M059J (cell line): ENCODE measurements at places on chromosomes 5 and 9.

- DNase-seq: peak; percentile 82
Observed at GRCh38 chr9:1009101-1009707, 32.7 kb downstream of the DMRT3 start.

DNA sequence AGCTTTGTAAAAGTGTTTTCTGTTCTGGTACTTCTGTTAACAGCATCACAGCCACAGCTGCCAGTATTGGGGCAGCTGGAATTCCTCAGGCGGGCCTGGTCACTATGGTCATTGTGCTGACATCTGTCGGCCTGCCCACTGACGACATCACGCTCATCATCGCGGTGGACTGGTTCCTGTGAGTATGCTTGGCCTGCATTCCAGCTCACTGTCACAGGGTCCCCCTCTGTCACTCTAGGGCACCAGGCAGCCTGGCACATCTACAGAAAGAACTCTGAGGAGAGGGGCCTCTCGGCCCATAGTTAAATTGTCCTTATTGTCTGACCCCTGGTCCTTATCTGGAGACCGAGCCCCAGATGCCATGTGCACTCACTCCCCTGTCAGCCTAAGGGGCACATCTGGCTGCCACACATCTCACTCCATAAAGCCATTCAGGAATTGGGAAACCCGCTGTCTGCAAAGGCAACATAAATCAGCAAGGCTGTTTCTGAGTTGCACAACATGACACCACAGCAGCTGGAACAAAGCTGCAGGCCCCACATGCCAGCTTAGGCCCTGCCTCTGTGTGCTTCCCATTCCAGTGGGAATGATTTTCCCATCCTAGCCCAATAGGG is 77.5 kb downstream of the SLC1A3 start:
- DNase-seq: no peak

- no peak for DNase-seq
Observed at GRCh38 chr5:33160871-33161270, 279.9 kb upstream of the TARS1 start.

- DNase-seq: no peak
Observed at GRCh38 chr9:133888809-133889491, 103.2 kb downstream of the VAV2 start.

- peak; percentile 37 for DNase-seq
Observed at GRCh38 chr5:137808503-137809135, 54.5 kb upstream of the HNRNPA0 start.

DNA sequence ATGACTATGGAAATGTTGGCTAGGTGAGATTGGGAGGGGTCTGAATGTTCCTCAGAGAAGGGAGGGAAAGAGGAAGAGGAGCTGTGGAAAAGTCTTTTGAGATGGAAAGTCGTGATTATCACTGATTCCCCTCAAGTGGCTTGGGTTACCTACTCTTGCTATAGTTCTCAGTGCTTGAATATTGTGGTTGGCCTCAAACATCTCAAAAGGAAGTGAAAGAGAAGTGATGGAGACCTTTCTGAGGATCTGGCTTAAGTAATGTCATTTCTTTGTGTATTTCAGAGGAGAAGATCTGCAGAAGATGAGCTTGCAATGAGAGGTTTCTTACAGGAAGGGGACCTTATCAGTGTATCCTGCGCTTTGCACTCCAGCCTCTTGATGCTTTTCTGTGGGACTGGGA is 5.5 kb downstream of the EXOSC2 start:
- DNase-seq: no peak

GRCh38 chr9:130523921-130524320 is 55.5 kb upstream of the FUBP3 start:
- DNase-seq: no peak

DNA sequence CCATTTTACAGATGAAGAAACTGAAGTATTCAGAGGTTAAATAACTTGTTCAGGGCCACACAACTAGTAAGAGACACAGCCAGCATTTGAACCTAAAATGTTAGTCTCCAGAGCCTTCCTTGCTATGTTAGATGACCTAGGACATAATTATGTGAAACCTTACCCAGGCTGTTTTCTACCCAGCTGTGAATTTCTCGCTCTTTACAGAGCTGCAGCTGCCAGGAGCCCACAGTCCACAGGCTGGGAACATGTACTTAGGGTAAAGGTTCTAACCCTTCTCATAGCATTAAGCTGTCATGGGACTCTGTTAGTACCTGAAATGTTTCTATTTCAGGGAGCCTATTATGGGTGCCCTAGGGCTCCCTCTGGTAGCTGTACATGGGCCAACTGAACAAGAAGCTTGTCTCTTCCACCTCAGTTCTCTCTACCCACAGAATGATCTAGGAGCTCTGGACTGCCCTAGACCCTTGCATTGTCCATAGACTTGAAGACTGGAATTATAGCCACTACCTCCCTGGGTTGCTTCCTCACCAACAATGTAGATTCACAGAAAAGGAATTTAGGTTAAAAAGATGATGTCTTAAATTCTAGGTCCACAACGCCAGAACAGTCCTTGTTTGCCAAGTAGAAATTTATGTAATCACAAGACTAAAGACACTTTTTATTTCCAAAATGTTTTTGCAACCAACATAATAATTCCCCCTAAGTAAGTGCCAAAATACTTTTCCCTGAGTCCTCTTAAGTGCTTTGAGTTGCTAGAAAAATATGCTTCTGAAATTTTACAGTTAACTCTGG is 262.9 kb downstream of the PIK3R1 start:
- DNase-seq: peak; percentile 30

DNA sequence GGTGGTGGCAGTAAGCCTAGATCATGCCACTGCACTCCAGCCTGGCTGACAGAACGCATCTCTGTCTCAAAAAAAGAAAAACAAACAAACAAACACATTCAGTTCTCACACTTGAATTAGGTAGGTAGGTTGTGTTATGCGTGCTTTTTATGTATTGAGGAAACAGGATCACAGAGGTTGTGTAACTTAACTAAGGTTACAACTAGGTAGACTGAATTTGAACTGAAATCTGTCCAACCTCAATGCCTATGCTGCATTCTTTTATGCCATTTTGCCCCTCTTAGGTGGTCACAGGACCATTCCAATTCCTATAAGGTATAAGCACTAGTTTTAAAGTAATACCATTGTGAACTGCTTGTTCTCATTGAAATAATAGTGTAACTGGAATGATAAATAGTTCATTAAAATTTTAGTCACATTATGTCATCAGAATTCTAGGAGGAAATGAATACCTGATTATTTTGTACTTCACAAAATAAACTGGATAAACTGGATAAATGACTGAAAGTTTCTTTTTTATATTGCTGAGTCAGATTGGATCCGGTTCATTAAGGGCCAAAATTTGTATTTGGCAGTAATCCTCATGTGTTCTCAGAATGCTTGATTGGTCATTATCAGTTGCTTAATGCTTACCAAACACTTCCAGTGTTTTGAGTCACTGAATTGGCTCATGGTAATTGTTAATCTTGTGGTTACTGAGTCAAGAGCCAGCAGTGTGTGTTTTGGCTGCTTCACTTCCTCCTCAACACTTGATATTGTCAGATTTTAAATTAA is 7.1 kb downstream of the UBAP1 start:
- peak; percentile 96 for DNase-seq

- DNase-seq: no peak
Observed at GRCh38 chr5:168215646-168216045, 75.8 kb upstream of the WWC1 start.

DNA sequence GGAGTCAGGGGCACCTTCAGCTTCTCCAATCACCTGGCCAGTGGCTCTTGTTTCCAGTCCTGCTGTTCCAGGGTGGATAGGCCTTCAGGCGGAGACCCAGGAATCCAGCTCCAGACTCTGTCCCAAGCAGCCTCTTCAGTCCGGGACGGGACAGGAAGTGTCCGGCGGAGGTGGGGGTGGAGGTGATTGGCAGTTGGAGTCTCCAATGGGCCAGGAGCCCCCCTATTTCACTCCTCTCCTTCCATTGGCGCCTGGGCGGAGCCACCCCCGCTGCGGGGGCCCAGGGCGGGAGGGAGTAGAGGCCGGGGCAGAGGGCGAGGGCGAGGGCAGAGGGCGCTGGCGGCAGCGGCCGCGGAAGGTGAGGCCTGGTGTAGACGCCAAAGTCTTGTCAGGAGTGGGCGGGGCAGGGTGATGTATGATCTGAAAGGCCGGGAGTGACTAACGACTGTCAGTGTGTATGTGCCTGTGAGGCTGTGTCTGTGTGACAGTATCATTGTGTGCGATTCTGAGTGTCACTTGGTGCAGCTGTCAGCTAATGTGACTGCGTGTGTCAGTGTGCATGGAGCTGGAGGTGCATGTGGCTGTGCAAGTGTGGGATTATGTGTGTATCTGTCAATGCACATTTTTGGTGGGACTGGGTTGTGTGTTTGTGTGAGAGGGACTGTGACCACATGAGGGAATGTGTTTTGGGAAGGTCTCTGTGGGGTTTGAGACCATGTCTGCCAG is at the start of gene IL11RA:
IL11RA (plus strand) TSS at position 310 of the 726 bp plus-strand sequence. CDS start 3,033 bp downstream, outside the sequence.
- DNase-seq: peak; percentile 92

- DNase-seq: no peak
Observed at GRCh38 chr9:32463500-32464293, 62.3 kb downstream of the RIGI start.

GRCh38 chr5:85375525-85375924 is 990.8 kb upstream of the EDIL3 start:
- DNase-seq: no peak

DNA sequence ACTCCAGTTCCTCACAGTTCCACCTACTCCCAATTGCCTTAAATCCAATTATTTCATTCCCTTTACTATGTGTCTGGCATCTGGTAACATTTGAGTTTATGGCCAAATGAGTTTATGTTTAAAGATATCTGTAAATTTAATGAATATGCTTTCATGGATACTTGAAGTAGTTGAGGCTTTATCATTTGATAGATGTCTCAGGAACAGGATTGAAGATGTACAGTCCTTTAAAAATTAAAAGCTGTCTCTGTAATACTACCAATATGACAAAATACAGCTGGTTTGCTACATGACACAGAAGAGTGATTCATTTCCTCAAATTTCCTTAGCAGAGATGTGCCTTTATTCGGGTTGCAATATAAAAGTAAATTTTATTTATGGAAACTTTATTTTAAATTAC is 2326.0 kb upstream of the ACO1 start:
- DNase-seq: no peak

DNA sequence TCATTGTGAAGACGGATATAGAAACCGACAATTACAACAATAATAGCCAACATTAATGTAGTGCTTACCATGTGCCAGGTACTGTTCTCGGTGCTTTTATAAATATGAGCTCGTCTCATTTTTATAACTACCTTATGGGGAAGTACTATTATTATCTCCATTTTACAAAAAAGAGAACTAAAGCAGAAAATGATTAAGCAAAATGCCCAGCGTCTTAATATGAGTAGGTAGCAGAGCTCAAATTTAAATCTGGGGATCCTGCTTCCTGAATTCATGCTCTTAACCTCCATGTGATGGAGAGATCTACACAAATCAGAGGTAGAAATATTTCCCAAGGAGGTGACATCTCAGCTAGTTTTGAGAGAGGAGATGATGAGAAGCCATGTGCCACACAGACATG is 256.9 kb downstream of the TRIM32 start:
- DNase-seq: no peak

DNA sequence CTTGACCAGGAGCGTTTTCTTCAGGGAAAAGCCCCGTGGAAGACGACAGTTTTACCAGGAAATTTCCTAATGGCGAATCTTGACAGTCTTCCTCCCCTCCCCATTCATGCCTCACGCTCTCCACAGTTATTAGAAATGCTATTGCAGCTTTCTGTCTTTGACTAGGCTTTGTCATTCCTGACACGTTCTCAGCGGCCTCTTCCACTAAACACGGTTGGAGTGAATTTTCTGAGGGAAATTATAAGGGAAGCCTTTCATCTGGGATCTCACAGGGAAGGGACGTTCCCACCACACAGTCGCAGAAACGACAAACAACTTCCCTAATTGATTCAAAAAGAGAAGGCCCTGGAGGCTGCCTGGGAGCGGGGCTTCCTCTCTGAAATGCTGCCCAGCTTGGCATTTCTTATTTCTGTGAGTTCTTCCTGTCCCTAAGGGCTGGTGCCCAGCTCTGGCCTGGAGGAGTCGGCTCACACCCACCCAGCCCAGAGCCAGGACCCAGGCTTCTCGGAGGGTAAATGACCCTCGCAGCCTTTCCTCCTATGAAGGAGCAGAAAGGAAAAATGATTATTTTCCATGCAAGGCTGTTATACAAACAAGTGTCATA is 57.1 kb upstream of the PPP1R26 start:
- DNase-seq: no peak

GRCh38 chr5:167993771-167994170 is 297.7 kb upstream of the WWC1 start:
- DNase-seq: peak; percentile 55

GRCh38 chr9:28092981-28093936 is 520.0 kb upstream of the C9orf72 start:
- DNase-seq: no peak

DNA sequence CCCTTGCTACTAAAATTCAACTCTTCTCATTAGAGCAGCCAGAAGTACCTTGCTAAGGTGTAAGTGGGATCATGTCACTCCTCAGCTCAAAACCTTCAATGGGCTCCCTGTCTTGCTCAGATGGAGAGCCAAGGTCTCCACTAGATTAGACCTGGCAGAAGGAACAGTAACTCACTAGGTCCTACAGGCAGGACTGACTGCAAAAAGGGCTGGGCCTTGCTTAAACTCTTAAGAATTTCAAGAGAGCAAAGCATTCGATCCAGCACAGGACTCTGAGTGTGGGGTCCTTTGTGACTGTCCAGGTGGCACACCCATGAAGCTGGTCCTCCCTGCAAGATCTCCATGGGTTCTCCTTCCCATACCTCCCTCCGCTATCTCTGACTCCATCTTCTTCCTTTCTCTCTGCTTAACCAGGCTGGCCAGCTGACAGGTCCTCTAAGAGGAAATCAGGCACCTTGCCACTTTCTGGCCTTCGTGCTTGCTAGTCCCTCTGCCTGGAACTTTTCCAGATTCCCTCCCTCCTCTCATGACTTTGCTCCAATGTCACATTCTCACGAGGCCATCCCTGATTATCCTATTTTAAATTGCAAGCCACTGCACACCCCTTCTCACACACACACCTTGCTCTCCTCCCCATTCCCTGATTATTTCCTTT is 70.2 kb downstream of the BASP1 start:
- DNase-seq: peak; percentile 42

DNA sequence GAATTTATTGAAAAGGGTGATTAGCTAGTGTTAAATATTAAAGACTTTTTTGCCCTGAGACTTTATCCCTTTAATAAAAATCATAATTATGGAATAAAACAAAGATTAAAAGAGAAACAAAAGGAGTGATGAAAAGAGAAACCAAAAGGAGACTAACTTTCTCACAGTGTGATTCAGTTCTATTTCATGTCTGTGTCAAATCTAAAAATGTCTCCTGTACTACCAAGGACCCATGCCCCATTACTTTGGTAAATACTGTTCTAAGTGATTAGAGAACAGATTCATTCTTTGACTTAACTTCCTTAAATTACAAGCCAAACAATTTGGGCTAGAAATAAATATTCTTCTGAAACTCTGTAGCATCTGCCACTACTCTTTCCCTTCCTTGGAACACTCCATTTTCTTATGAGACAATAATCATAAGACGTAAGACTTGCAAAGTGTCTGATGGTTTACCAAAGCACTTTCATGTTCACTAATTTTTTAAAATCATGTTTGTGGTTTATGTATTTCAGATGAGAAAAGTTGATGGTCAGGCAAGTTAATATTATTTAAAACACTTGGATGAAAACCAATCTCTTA is 319.0 kb downstream of the EBF1 start:
- no peak for DNase-seq
